ENCODE measurements at places on chromosomes 4 and X. TPM values are rescaled to one million over a fixed set of nuclear protein-coding genes. Genes with fewer than 3 reads are reported as not detected.

The LDOC1 gene
- total RNA-seq: 66.8 TPM

The ZBED1 gene
- total RNA-seq: 39.7 TPM

The TRIM60 gene
- not detected for total RNA-seq

The MTTP gene
- total RNA-seq: not detected

The MAGEA2 gene
- total RNA-seq: not detected

The MAGEA11 gene
- not detected for total RNA-seq

The CNGA1 gene
- total RNA-seq: 0.28 TPM

The FAM199X gene
- total RNA-seq: 20.7 TPM

The YY2 gene
- total RNA-seq: 4.2 TPM

DNA sequence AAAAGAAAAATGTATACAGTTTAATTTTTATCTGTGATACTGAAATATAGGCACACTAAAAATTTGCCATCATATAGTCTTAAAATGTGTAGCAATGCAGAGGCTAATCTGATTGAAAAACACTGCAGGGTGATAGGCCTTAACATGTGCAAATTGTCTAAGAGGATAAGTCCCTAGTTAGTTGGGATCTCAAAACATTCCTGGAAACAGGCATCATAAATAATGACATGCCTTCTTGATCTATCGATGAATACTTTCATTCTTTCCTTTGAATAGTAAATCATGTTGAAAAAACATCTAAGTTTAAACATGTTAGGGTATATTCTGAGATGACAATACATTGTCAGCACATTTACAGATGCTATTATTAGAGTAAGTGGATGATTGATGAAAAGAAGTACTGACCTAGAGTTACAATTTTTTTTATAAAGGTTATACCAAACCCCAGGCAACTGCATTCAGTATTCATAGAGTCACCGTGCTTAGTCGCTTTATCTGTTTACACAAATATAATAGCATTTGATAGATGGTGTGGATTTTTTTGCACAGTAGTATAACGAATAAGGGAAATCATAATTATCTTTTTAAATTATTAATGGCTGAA lies 668.2 kb upstream of the ADGRL3 start:
- DNase-seq: no peak

- no peak for DNase-seq
Measured at GRCh38 chrX:136742721-136743379, 37.9 kb downstream of the ARHGEF6 start.

GRCh38 chr4:125958519-125958918 lies 643.8 kb downstream of the FAT4 start:
- DNase-seq: no peak

- DNase-seq: no peak
Measured at GRCh38 chr4:8589823-8590545, 2.6 kb upstream of the CPZ start.

- no peak for DNase-seq
Measured at GRCh38 chr4:149072384-149072783, 630.2 kb upstream of the NR3C2 start.

- DNase-seq: no peak
Measured at GRCh38 chrX:130746077-130746476, 156.9 kb downstream of the ENOX2 start.

- DNase-seq: no peak
Measured at GRCh38 chr4:153122855-153123254, 81.4 kb upstream of the TRIM2 start.

GRCh38 chrX:70254063-70254400 lies 6.0 kb downstream of the P2RY4 start:
- DNase-seq: no peak

- no peak for DNase-seq
Measured at GRCh38 chr4:146458594-146458993, 63.1 kb downstream of the SLC10A7 start.

GRCh38 chr4:25070545-25070944 lies 39.8 kb upstream of the LGI2 start:
- DNase-seq: no peak

DNA sequence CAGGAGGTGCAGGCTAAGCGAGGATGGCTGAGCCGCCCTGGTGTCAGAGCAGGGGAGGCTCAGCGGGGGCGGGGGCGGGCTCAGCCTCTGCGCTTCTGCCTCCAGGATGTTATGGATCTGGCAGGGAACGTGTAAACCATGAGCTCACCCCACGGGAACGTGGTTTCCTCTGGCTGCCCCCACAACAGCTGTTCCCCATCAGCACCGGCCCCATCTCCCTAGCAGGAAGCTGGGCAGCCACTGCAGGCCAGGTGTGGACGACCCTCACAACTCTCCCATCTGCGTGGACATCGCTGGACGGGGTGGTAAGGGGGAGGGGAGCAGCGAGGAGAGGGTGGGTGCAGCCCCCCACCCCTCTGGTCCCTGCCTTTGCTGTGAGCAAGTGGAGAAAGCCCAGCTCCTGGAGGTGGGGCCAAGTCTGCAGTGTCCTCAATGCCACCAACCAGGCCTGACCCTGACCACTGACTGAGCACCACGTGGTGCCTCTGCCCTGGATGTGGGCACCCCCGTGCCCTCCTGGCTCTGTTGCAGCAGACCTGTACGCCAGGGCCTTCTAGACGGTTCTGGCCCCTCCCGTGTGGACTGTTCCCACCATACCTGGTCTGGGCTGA lies 28.1 kb upstream of the SPON2 start:
- no peak for DNase-seq

GRCh38 chrX:40145923-40146261 lies 48.1 kb upstream of the BCOR start:
- DNase-seq: no peak

GRCh38 chrX:53223955-53224859 lies 800 bp downstream of the KDM5C start:
- DNase-seq: no peak

- peak; percentile 3 for DNase-seq
Measured at GRCh38 chrX:22534643-22535042, 261.9 kb downstream of the CBLL2 start.

GRCh38 chr4:52880994-52881393 lies 18.9 kb downstream of the RASL11B start:
- no peak for DNase-seq

DNA sequence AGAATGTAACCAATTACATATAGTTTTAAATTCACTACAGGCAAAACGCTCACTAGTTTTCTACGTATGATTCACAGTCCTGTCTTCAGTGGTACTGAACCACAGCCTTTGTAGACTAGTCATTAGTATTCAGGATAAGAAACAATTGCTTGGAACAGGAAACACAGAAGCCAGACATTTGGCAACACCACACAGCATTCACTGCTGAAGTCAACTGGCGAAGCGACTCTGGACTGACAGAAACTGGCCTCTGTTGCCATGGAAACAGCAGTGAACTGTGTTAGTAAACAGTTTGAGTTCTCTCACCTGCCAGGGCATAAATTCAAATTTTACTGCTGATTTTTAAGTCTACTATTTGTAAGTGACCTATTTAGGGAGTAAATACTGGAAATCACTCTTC lies 57.6 kb downstream of the MAPK10 start:
- no peak for DNase-seq

DNA sequence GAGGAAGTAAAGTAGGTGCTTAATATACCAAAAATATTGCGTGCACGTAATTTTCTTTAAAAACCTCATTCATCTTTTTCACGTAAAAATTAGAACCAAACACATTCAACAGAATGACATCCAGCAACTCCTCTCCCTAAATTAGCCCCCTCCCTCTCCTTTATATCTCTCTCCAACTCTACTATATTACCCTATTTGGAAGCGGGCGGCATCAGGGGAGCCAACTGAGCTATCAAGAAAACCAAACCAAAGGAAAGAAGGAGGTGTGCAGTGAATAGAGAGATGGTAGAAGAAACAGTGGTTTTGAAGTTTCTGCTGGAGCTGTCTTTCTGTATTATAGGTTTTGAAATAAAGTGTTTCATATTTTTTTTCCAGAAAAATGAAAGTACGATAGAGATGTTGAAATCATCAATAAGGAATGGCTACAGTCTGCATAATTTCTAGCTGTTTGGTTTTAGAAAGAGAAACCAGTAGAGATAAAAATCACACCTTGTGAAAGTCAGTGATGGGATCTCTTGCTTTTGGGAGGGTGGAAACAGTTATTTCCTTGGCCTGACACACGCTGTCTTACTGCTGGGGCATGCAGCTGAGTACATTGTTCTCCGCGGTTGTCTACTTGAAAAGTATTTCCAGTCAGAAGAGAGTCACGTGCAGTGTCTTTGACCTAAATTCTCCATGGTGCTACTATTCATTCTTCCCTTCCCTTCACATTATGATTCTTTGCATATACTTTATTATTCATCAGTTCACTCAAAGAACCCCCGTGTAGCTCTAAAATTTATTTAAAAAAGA lies 94.1 kb upstream of the WDR17 start:
- no peak for DNase-seq

- DNase-seq: peak; percentile 55
Measured at GRCh38 chr4:72567821-72568675, 973 bp downstream of the ADAMTS3 start.
